ENCODE measurements at places on chromosomes 2 and 18.

DNA sequence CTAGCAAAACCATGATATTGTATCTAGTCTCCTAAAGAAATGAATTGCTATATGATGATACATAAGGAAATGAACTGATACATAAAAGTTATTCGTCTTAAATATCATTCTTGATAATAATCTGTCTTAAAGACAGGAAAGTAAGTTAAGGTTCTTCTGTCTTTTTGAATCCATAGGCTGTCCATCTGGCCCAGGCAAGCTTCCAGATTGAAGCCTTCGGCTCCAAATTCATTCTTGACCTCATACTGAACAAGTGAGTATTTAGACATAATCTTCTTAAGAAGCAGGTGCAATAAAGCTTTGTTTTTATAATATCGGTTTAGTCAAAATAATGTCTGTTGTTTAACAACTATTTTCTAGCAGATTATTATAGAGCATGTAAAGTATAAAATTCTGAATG, 37.7 kb downstream of the ADAM23 start:
- DNase-seq: no peak

DNA sequence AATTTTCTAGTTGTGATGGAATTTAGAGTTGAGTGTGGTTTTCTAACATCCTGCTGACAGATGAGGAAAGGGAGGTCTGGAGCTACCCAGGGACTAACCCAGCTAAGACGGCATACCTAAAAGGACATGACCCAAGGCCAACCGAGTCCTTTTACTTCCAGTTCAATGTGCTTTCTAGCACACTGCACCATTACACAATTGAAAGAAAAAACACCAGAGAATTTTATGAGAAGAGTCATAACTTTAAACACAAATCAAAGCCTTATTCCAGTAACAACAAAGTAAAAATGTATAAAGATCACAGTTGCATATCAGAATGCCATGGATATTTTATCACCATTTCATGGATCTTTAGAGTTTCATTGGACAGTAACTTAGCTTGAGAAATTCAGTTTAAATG, 480.3 kb downstream of the MEIS1 start:
- no peak for DNase-seq

DNA sequence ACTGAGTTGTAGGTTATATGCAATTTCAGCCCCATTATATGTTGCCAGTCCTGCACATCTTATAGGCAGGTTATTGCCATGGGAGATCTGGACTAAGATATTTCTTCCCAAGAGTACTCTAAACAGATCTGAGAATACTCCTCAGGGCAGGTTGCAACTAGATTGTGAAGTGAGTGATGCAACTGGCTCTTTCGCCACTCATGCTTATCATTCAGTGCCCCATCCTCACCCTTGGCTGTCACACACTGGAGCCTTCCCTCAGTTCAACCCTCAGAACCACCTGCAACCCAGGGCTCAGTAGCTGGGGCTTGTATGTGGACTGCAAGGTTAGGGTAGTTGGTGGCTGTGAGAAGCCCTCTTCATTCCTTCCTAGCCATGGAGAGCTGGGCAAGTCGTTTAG, 14.1 kb downstream of the MERTK start:
- no peak for DNase-seq

DNA sequence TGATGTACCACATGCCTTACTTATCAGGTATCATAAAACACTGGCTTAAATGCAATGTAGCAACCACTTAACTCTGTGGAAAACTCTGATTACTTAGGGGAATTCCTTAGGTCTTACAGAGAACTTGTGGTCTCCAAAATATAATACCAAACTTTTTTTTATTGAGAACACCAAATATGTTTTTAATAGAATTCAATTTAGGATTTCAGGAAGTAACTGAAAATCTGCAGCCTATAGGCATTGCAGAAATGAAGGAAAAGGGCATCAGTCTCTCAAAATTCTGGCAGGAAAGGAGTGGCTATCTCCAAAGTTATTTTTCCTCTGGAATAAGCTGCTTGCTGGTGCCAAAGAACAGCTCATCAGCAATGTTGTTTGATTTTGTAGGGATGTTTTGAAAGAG, 105.3 kb upstream of the UGP2 start:
- DNase-seq: no peak

GRCh38 chr2:173669271-173669853, 295.8 kb downstream of the SP3 start:
- no peak for DNase-seq

DNA sequence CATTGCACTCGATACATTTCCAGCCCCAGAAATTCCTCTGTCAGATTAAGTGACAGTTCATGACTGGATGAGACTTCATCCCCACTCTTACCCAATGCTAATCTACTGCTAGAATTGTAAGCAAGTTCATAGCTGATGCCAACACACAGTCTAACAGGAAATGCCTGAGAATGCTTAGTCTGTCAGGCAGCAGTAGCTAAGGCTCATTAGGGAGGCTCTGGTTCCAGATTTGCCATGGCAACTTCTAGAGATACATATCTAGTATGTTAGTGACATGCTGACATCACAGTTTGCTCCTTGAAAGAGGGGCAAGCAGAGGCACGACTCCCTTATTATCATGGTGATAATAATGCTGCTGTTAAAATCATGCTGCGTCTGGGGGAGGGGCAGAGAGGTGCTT, 198.4 kb downstream of the RBM43 start:
- DNase-seq: no peak

DNA sequence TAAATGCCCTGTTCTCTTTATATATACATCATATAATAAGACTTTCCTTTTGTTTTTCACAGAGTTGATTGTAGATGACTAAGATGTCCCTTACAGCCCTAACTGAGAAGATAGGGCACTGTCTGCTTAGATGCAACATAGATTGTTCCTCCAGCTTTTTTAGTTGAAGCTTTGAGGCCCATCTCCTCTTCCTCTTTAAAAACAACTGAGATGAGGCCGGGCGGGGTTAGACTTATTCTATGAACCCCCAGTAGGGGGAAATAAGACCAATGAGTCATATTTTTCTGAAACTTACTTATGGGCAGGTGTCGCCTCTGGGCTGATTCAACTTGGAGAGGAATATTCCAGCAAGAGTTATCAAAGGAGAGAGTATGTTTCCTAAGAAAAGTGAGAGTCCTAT, 84.6 kb downstream of the FBXO15 start:
- no peak for DNase-seq

- DNase-seq: no peak
Measured at GRCh38 chr2:97745474-97746174, 32.2 kb downstream of the ZAP70 start.

- no peak for DNase-seq
Measured at GRCh38 chr2:210913461-210913860, 357.1 kb downstream of the CPS1 start.

DNA sequence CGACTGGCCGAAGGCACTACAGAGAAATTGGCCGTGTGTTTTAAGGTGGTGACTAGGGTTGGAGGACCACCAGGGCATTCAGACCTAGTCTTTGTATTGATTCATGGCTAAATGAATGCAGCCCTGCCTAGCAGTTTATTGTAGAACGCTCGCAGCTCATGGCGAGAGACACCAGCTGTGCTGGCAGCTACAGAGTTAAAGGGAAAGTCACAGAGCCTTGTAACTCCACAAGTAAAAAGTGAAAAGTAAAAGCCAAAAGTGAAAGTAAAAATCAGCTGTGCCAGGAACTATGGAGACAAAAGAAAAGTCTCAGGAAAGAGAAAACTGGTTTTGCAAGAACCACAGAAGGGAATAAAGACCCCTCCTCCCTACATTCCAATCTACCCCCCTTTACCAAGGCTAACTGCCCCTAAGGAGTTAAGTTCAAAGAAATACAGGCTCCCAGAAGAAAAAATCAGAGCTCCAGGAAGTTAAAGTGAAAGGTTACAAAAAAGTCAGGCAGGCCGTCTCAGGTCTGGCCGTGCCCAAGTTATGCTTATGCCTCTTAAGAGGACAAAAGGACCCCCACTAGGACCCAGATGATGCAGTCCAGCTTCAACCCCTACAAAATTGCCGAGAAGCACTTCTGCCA, 46.4 kb upstream of the SELENOI start:
- DNase-seq: no peak

- DNase-seq: no peak
Measured at GRCh38 chr2:86489542-86489941, 48.4 kb downstream of the KDM3A start.

DNA sequence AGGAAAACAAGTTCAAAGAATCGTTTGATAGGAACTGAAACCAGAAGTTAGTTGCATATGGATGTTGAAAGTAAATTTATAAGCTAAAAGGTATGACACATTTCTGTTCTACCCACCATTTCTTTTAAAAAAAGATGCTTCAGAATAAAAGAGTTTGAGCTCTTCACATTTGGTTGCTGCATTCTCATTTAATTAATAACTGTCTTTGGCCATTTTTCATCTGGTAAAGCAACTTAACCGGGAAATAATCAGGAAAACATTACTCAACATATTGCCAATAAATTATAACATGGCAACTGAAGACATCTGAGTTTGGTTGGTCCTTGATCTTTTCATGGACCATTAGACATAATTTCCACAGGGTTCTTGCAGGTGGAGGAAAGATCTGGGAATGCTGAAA, 180.2 kb upstream of the TWIST2 start:
- DNase-seq: no peak

DNA sequence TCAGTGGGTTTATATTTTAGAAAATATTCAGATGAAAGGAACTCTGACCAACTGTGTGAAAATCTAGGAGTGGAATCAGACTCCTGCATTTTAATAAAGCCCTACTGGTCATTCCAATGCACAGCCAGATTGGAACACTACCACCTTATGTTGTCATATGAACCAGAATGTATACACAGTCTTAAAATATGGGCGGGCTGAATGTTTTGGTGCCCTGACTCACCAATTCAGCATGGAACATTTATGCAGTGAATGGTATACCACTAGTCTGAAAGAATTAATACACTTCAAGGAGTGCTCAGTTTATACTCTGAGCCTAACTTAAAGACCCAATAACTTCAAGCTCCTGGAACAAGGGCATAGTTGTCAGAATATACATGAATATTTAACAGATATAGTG, 280.9 kb upstream of the TCF4 start:
- DNase-seq: no peak

- no peak for DNase-seq
Measured at GRCh38 chr2:37570773-37571586, 100.5 kb downstream of the CDC42EP3 start.

DNA sequence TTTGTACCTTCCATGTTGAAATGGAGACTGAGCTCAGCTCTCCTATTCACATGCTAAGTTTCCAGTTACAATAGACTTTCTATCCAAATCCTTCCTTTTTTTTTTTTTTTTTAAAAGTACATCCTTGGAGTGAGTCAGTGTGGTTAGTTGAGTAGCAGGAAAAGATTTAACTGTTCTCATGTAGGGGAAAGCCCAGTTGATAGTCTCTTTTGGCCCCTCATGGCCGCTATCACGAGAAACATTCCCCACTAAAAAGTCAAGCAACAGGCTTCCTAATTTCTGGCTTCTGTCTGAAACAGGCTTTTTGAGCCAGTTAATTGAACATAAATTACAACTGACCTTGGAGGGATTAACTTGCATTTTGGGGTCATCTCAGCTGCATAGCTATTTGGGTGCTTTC, 161.3 kb downstream of the MEIS1 start:
- no peak for DNase-seq

GRCh38 chr18:21449367-21450290, 150.9 kb downstream of the ESCO1 start:
- DNase-seq: peak; percentile 4

DNA sequence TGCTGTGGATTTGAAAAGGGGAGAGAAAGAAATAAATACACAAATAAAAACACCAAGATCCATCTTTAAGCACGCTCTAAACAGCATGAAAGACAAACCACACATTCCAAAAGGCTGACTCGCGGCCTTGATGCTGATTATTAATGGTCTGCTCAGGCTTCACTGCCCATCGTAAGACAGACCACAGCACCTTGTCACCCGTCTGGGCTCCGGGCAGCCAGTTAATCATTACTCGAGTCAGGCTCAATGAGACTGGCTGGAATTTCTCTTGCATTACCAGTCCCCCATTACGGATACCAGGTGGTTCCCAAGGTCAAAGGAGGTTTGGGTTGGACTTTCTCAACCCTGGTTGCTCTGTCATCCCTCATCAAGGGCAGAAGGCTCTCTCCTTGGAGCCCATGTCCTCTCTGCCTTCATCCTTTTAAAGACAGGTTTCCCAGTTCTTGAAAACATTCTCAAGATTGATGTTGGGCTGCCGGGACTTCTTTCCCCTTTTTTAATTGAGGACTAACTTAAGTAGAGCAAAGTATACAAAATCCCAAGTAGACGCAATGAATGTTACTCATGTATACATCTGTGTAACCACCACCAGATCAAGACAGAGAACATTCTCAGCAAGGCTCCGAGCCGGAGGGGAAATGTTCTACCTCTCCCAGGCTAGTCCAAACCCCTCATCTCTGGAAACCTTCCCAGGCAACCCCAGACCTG, 8.1 kb downstream of the SMAD7 start:
- no peak for DNase-seq

Measured in NCI-H1417 (cell line).